ENCODE measurements at places on chromosomes 4 and X. TPM values are rescaled to one million over a fixed set of nuclear protein-coding genes. Genes with fewer than 3 reads are reported as not detected.

PRDM5 gene
- total RNA-seq: 3.3 TPM

- no peak for DNase-seq
Observed at GRCh38 chr4:183633476-183634400, 25.2 kb downstream of the RWDD4 start.

HHIP gene
- total RNA-seq: not detected

CLGN gene
- 0.70 TPM for total RNA-seq

GRCh38 chr4:133799717-133800315 is 401.8 kb downstream of the PABPC4L start:
- DNase-seq: no peak

ZMAT1 gene
- total RNA-seq: 0.61 TPM

TGIF2LX gene
- not detected for total RNA-seq

GRCh38 chr4:37816006-37816405 is 10.5 kb upstream of the PGM2 start:
- DNase-seq: no peak

DNA sequence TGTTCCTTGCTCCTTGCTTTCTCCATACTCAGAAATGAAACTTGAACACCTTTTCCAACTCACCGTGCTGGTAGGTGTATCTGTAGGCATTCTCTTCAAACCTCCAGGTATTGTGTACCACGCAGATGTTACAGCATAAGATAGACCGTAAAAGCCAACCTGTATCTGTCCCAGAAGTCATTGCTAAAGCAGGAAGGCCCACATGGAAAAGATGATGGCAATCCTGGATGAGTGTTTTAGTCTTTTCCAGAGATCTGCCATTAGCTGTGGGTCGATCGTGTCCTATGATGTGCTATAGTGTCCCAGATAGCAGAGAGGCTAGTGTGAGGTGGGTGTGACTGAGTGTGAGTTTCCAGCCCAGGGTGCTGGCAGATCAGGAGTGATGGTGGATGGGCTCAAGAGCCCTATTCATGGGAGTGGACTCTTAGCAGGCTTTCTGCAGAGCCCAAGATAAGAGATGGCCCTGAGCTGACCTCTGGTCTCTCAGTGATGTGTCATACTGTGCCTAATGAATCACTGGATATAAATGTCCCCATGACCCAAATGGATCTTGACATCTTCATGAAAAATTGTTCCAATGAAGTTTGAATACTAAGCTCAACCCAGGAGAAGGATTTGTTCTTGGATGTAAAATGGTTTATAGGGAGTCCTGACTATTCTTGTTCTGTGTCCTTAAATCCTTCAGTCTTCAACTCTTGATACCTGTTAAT is 69.1 kb upstream of the WDR1 start:
- DNase-seq: no peak

GRCh38 chrX:2629316-2630007 is 61.6 kb upstream of the CD99 start:
- DNase-seq: no peak

DNA sequence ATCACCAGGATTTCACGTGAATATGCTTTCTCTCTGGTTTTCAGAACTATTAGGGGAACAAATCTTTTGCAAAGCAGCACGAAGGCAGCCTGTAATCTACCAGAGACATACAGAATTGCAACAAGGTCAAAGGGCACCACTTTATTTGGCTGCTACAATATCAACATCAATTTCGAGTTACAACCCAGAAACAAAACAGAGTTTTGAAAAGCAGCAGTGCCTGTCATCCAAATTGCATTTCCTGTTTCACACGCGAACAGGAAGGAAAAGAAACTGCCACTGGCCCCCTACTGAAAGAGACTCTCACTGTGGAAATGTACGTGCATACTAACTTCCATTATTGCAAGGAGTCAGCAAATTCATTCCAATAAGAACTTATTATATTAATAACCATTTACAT is 17.1 kb upstream of the C1QTNF7 start:
- DNase-seq: no peak

DNA sequence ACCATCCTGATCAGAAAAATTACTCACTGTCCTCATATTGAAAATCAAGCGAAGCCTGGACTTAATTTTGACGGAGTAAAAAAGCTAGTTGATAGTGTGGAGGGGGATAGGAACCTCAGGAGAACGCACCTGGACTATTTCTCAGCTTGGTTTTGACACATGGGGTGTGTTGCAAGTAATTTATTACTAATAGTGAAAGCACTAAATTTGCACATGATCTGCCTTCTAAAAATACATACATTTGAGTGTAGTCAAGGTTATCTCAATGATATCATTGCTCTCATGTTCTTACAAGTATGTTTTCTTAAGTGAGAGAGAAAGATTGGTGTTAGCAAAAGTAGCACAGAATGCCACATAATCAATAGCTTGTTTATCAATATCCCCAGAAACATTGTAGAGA is 29.5 kb downstream of the LRIT3 start:
- DNase-seq: no peak

GRCh38 chr4:84439996-84440395 is 59.1 kb downstream of the NKX6-1 start:
- no peak for DNase-seq
